Ovary (tissue), 10 donors: ENCODE measurements at places on chromosomes 4 and X.

- no peak for DNase-seq
Measured at GRCh38 chr4:8013976-8014726, 74.5 kb upstream of the AFAP1 start.

DNA sequence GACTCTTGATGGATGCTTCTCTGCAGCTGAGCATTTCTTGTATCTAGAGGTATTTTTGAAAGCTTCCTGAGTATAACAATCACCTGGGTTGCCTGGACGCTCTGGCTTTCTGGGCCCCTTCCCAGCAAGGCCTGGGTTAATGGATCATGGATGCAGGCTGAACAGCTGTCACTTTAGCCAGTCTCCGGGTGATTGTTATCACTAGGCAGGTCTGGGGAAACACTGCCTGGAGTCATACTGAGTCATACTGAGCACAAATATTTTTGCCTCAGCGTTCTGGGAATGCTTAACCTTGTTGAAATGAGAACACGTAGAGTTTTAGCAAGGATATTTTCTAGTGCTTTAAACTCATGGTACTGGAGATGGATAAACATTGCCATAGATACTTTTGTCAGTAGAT is 102.6 kb downstream of the PHEX start:
- DNase-seq, result no peak

DNA sequence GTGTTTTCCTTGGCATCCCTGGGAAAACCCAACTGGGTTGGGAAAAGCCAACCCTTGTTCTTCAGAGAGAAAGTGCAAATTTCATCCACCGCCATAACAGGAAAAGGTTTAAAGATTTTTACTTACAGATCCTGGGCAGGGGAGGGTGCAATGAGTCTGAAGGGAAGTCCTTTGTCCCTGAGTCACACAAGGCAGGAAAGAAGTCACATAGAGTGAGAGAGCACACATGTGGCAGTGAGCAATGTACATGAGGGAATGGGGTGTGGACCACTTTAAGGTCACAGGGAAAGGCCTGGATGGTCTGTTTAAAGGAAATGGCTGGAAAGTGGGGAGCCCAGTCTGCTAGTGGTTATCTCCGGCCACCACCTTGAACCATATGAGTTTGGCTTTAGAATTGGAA is 248.9 kb downstream of the HS3ST1 start:
- no peak for DNase-seq

DNA sequence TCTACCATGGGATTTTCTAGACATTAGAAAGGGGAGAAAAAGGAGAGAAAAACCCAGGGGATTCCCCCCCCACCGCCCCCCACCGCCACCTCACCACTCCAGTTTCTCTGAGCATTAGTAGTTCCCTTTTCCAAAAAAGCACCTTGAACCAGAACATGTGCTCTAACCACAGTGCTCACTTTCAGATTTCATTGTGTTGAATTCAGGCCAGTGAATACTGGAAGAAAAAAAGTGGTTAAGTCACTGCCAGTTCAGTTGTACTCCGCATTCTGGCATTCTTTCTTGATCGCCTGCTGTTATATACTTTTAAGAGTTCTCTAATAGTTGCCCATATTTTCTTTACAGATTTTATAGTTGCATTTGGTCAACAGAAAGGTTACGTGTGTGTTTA is 40.9 kb downstream of the JADE3 start:
- DNase-seq, result no peak

DNA sequence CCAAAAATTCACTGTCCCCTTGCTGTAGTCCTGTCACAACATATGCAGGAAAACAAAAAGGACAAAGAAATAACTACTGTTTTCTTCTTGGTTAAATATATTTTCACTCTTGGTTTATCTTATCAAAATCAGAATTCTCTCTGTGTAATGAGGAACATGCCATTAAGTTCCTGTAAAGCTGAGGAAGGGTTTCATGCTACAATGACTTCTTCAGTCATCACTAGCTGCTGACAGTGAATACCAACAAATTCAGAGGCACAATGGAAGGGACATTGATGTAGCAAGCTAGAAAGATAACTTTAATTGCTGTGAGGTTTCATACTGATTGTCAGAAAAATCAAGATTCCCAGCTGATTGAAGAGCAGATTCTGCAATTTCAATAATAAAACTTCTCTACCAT is 782.9 kb upstream of the HTR2C start:
- DNase-seq, result no peak
